ENCODE measurements at places on chromosomes 11 and 22. TPM values are rescaled to one million over a fixed set of nuclear protein-coding genes. Genes with fewer than 3 reads are reported as not detected.

Gene SYT9
- total RNA-seq: 0.20 TPM

Gene ZC3H12C
- 13.7 TPM for total RNA-seq

Gene CCDC157
- total RNA-seq: 1.4 TPM

Gene ZP1
- total RNA-seq: not detected

Gene MUC6
- not detected for total RNA-seq

Gene DDIAS
- total RNA-seq: 1.8 TPM

Gene ESAM
- 8.9 TPM for total RNA-seq

Measured in lung microvascular endothelial cell (primary cell).